Hematopoietic multipotent progenitor cell treated with erythropoietin and hydrocortisone succinate and interleukin-3 and kit ligand, for 17 days (in vitro differentiated cells): ENCODE measurements at places on chromosomes 1 and 21.

DNA sequence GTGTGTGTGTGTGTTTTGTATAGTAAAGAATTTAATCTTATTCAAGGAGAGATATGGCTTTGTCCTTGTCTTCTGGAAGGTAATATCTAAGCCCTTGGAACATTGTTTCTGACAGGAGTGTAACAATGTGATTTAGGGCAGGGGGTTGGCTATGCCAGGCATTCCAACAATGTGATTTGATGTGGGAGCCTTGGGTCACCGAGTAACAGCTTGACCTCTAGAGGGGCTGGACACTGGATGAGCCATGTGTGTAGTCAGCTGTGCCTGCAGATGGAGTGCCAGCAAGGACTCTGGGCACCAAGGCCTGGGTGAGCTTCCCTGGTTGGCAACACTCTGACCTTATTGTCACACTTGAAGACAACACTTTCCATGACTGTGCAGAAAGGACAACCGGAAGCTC, 336.1 kb upstream of the ZP4 start:
- no peak for DNase-seq

DNA sequence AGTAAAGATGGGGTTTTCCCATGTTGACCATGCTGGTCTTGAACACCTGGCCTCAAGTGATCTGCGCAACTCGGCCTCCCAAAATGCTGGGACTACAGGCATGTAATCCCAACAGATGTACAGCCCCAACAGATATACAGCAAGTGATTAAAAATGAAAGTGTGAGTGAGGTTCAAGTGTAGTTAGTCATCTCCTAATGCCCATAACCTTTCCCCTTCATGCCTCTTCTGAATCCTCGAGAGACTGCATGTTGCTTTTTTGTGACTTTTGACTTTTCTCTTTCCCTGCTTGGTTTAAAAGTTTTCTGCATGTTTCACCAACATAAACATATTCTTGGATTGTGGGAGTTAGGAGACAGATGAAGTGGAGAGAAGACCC, 31.2 kb downstream of the KCNK2 start:
- no peak for DNase-seq

DNA sequence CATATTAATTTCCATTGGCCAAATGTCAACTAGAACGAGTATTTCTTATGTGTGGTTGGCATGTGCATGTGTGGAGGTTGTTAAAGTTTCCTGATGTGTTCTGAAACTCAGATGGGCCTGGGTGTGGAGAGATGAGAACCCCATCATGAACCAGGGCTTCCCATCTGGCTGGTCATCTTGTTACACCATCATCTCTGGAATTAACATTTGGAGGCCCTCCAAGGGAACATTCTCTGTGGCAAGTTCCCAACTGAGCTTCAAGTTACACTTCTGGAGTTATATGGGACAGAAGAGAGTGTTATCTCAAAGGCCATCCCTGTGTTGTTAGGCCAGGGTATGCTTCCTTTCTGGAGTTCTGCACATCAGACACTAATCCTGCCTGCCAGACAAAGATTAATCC, 183.6 kb downstream of the TTLL7 start:
- DNase-seq = no peak

DNA sequence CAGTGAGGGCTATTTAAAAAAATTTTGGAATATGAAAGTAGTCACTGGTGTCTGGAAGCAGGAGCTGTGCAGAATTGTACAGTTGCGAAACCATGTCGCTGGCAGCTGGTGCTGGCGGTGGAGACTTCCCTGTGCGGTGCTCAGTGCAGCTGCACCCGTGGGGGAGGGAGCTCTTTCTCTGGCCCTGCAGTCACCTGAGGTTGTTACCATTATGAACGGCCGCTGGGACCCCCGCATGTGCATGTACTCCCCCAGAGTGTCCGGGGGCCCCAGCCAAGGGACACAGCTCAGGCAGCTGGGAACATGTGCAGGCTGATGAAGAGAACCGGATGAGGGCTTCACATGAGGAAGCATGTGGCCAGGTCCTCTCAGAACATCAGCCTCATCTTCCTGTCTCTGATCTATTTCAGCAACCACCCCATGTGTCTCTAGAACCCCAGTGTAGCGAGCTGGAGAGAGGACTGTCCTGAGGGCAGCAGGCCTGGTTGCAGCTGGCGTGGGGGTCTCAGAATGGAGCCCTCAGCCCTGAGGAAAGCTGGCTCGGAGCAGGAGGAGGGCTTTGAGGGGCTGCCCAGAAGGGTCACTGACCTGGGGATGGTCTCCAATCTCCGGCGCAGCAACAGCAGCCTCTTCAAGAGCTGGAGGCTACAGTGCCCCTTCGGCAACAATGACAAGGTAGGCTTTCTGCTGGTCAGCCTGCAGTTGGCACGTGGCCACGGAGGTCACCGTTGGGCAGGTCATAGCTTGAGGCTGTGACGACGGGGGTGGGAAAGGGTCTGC, at the start of gene TRPM2:
TRPM2 (plus strand) TSS at position 431 of the 780 bp plus-strand sequence; CDS start at position 511, 80 bp downstream.
- no peak for DNase-seq

GRCh38 chr21:45055861-45056260, 18.5 kb upstream of the ADARB1 start:
- DNase-seq = no peak

DNA sequence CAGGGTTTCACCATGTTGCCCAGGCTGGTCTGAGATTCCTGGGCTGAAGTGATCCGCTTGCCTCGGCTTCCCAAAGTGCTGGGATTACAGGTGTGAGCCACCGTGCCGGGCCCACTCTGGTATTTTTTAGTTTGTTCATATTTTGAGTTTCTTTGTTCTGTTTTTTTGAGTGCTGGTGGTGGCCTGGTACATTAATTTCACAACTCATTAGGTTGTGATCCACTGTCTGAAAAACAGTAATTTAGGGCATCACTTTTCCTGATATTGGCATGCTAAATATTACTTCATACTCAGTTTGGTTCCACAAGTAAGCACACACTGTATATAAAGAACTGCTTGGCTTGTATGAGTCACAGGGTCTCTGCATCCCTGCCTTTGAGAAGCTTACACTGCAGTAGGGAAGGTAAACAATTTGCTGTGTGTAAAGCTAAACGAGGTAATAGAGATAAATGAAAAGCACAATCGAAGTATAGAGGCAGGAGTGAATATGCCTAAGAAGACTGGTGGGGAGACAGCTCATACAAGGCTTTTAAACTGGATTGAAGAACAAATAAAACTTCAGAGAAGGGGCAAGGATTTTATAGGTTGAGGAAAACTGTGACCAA, 7.7 kb downstream of the SNX27 start:
- DNase-seq = no peak

- no peak for DNase-seq
Measured at GRCh38 chr1:176983731-176984130, 180.8 kb downstream of the ASTN1 start.

DNA sequence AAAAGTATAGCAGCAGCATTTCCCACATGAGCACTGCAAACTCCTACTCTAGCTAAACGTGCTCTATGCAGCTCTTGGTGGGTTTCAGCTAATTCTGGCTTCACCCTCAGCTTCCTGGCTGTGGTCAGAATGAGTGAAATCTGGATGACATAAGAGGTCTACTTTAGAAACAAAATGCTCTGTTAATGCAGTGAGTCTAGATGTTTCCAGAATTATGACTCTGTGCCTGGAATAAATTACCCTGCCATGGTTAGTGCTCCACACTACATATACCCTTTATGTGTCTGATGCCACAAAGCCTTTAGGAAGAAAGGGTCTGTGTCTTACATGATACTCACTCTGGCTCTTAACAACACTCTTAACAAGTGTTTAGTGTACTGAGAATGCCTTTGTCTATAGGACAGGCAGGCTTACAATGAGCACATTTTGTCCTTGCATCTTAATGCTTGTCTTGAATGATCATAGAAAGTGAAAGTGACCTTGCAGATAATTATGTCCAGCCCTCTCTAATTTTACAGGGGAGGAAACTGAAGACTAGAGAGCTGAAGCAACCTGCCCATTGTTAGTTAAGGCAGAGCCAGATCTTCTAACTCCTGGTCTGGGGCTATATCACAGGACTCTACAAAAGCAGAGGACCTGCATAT, 9.2 kb downstream of the S100A10 start:
- DNase-seq = no peak

DNA sequence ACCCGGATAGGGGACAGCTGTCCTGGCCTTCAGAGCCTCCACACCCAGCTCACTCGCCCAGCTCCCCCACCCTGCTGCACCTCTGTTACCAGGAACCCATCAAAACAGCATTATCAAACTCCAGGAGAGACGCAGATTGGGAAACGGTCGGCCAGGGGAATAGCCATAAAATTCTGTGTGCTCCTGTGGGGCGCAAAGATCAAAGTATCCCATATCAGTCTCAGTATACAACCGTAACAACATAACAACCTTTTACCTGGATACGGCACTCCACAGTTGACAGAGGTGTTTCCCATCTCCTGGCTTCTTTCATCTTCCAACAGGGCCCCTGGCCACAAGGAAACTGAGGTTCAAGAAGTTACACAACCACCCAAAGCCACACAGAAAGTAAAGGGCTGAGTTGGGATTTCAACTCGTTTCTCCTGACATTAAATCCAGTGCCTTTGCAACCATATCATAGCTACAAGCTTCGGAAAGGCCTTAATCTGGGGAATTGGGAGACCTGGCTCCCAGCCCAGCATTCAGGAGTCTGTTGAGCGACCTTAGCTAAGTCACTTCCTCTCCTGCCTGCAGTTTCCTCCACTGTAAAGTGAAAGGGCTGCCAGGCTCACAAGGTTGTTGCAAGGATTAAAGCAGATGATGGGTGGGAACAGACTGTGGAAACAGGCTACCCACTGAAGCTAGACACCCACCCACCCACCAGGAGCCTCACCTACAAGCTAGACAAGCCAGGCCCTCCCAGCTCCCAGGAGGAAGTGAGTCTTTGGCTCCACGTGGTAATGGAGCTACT, 8.1 kb upstream of the EPHB2 start:
- DNase-seq = no peak
